ENCODE measurements at places on chromosomes 1 and 21.

DNA sequence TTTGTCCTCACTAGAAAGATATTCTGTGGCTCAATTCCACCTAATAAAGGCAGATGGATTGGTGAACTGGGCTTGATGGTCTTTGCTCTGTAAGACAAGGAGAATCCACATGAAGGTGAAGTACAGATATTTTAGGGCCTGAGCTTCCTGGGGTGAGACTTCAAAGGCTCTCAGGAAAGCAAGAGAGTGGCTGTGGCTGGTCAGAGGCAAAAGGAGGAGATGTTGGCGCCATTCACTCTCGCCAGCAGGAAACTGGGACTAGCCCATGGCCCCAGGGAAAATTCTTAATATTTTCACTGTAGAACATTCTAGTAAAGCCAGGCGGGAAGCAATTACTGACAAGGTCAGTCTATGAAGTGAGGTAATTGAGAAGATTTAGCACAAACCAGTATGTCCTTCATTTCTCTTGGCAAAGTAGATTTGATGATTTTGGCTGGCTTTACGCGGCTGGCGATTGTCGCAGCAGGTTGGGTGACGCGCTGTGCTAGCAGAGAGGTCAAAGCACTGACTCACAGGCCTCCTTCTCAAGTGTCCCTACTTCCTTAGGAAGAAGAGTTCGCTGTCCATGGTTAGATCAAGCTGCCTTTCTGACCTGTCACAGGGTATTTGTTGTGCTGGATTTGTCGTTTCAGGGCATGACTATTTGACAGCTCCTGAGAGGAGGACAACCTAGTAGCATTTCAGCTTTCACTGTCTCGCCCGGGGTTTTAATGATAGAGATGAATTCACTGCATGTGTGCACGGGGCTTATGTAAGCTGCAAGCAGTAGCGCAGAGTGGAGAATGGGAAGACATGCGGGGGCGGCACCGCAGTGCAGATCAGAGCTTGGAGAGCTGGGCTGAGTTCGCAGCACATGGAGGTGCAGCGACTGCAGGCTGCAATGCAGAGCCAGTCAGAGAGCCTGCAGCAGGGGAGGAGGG is 32.7 kb downstream of the XCL1 start:
- DNase-seq, result no peak

DNA sequence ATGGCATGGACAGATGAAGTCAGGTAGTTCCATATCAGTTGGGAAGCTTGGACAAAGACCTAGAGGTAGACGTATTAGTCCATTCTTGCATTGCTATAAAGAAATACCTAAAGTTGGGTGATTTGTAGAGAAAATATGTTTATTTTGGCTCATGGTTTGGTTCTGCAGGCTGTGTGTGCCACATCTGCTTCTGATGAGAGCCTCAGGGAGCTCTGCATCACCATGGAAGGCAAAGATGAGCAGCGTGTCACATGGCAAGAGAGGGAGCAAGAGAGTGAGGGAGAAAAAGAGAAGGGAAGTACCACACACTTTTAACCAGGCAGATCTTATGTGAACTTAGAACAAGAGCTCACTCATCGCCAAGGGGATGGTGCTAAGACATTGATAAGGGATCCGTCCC is 9.0 kb downstream of the TSACC start:
- no peak for DNase-seq

- DNase-seq, result peak; percentile 13
Observed at GRCh38 chr1:52364235-52364839, 1.7 kb downstream of the CC2D1B start.

- DNase-seq, result no peak
Observed at GRCh38 chr1:242761556-242761955, 237.1 kb upstream of the PLD5 start.

- DNase-seq, result no peak
Observed at GRCh38 chr1:66552287-66552686, 18.3 kb downstream of the SGIP1 start.

DNA sequence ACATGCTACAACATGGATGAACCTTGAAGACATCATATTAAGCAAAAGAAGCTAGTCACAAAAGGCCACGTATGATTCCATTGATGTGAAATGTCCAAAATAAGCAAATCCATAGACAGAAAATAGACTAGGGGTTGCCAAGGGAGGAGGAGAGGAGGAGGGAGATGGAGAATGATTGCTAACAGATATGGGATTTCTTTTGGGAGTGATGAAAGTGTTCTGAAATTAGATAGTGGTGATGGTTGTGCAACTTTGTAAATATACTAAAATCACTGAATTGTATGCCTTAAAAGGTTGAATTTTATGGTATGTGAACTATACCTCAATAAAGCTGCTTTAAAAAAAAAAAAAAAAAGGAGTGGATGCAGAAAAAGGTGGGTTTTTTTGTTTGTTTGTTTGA is 7.6 kb downstream of the CLSTN1 start:
- no peak for DNase-seq

- DNase-seq, result no peak
Observed at GRCh38 chr21:38436341-38436740, 61.9 kb downstream of the ERG start.

DNA sequence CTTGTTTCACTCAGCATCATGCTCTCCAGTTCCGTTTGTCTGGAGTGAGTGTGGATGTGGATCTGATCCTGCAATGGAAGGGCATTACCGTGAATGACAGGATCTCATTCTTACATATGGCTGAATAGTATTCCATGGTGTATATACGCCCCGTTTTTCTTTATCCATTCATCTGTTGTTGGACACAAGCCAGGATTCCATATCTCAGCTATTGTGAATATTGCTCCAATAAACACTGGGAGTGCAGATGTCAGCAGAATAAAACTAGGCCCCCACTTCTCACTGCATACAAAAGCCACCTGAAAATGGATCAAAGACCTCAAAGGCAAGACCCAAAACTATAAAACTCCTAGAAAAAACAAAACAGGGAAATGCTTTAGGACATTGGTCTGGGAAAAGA is 120.3 kb upstream of the TMPRSS2 start:
- no peak for DNase-seq

DNA sequence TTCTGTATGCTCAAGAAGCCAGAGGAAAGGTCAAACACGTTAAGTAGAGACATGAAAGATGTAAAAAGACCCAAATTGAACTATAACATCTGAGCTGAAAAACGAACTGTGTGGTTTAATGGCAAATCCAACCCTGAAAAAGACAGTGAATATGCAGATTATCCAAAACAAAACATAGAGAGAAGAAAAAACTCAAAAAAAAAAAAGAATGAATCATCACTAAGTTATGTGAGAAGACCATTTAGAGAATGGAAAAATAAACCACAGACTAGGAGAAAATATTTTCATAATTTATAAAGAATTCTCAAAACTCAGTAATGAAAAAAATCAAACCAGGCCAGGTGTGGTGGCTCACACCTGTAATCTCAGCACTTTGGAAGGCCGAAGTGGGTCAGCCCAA is 253.3 kb downstream of the PLPP3 start:
- no peak for DNase-seq

- DNase-seq, result no peak
Observed at GRCh38 chr1:34833711-34834110, 25.8 kb downstream of the SMIM12 start.

- DNase-seq, result no peak
Observed at GRCh38 chr1:183379951-183380350, 38.2 kb downstream of the NMNAT2 start.

DNA sequence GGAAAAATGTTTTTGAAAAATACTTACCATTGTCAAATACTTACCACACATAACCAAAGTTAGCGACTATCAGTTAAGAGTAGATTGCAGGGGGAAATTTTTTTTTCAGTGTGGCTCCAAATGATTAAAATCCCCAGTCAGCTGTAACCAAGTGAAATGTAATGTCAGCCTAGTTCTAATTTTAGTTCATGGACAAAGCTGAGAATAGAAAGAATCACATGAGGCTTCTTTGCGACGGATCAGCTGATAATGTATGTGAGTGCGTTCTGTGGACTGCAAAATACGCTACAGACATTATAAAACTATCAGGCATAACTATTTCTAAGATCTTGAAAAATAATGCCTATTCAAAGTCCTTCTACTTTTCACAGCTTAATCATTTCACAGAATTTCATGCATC is at the start of gene LRRC39:
Gene LRRC39, minus strand, starts transcription at position 166 of the 400 bp plus-strand sequence. CDS start 9,740 bp downstream, outside the sequence.
- no peak for DNase-seq

DNA sequence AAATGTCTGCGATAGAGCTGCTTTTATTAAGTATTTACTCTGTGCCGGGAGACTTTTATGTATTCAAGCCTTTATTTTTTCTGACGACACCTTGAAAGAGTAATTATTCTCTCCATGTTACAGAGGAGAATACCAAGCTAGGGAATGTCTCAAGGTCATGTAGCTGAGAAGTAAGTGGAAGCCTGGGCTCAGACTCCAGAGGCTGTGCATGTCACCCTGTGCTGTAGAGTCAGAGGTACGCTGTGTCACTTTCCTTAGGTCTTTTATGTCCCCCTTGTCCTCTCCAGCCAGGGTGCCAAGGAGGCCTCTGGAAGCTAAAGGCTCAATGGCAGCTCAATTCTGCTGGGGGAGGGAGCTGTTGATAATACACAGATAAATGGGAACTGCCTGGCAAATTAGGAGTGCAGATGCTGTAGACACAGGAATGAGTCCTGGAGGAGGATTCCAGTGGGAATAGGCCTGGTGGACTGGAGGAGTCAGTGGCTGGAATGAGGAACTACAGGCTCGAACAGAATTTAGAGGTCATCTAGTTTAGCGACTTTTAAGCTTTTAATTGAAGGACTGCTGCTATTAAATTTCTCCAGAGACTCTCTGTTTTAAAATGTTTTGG is 9.3 kb upstream of the IL19 start:
- DNase-seq, result no peak

- no peak for DNase-seq
Observed at GRCh38 chr1:240455228-240455821, 156.6 kb downstream of the GREM2 start.

DNA sequence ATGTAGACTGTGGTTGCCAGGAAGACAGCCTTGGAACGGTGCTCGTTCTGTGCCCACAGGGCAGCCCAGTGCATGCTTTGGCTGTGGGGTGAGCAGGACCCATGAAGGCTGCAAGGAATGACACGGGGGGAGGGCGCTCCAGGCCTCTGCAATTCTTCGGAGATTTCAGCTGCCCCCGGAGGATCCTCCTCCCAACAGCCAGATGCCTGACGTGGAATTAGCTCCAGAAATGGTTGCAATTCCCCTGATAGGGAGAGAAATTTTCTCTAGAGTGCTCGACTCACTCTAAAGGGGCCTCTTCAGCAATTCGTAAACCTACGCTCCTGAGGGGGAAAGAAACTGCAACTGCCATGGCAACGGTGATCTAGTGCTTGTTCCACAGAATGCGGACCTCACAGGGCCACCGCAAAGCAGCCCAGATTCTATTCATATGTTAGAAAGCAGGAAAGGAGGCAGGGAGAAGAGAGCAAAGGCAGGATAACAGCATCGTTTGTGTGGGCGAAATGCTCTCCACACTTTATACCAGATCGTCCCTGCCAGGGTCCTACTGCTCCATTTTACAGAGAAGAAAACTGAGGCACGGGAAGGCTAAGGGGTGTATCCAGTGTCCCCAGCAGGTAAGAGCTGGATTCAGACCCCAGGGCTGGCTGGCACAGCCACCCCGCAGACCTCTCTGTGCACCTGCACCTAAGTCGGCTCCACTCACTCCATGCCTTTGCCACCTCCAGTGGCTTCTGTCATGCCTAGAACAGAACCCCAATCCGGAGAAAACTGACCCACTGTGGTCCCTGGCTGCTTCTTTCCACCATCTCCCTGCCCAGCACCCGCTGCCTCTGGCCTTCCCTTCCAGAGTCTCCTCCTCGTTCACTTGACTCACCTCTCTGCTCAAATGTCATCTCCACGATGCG is 11.9 kb upstream of the PDE9A start:
- no peak for DNase-seq

GRCh38 chr1:34701326-34702060 is 53.4 kb upstream of the GJB5 start:
- no peak for DNase-seq

DNA sequence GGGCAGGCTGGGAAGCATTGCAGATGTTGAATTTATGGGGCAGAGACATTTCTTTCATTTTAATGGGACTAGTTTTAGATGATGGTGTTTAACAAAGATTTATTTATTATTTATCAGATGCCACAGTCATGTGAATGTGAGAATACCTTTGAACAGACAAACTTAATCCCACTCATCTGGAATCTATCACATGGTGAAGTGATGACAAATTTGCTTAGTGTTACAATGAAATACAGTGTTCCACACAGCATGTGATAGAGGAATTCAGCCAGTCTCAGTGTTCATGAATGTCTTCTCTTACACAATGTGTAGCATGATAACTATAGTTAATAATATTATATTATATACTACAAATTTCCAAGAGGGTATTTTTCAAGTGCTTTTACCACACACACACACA is 1361.7 kb upstream of the B3GALT2 start:
- DNase-seq, result no peak

DNA sequence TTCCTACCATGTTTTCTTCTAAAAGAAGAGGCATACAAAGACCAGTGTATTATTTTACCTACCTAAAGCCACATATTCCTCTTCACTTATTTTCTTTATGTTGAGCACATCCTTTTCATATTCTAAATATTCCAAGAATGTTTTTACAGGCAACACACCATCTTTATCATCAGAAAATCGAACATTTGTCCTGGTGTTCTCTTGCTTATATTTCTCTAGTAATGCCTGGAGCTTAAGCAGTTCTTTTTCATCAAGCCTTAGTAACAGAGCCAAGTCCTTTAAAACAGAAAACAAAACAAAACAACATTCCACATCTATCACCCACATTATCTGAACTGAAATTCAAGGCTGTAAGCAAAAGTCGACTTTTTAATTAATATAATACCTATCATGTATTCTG is 88.7 kb downstream of the IARS2 start:
- DNase-seq, result no peak

- no peak for DNase-seq
Observed at GRCh38 chr1:110430366-110430765, 20.6 kb upstream of the PROK1 start.

- no peak for DNase-seq
Observed at GRCh38 chr1:159088050-159088449, 11.5 kb upstream of the AIM2 start.

- DNase-seq, result peak; percentile 28
Observed at GRCh38 chr1:54980528-54981241, at the start of gene TMEM61. TSS of gene TMEM61 (plus strand) at chr1:54980628. CDS start at chr1:54981066, 438 bp downstream.

GRCh38 chr21:14877581-14878228 is 187.1 kb downstream of the NRIP1 start:
- DNase-seq, result no peak

DNA sequence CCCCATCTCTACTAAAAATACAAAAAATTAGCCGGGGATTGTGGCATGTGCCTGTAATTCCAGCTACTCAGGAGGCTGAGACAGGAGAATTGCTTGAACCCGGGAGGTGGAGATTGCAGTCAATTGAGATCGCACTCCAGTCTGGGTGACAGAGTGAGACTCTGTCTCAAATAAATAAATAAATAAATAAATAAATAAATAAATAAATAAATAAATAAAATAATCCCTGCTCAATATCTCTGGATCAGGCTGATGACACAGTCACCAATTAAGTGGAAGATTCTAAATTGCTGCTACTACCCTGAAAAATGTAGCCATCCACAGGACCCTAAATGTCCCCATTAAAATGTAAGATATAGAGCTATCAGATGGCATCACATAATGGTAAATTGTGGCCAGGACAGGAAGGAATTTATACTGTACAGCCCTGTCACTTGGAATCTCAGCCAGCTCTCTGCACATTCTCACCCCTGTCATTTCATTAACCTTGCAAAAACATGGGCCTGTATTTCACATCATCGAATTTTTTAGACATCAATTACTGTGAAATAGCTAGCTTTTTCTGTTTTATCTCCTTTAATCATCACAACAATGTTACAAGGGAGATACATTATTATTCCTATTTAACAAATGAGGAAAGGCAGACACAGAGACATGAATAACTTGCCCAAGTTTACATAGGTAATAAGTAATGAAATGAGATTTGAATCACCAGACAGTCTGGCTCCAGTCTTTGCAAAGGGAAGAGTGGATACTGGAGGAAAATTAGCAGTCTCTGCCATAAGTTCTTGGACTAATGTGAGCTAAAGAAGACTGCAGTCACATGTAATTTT is 56.7 kb upstream of the NTPCR start:
- no peak for DNase-seq
